ENCODE measurements at places on chromosomes 16 and 17.

DNA sequence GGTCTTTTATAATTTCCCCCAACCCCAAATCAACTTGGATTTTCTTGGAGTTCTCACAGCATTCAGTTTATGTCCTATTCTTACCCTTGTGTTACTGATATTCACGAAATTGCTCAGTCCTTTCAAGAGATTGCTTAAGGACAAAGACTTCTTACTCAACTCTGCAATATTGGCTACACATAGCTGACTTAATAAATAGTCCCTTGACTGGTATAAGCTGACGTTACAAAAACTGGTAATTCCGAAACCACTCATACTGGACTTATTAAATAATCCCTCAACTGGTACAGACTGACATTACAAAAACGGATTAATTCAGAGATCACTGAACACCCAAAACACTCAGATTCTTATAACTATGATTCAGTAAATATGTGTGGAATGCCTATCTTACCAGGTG lies 860 bp downstream of the TIGD7 start:
- DNase-seq: no peak

GRCh38 chr16:13904179-13904691 lies 15.7 kb upstream of the ERCC4 start:
- no peak for DNase-seq

- DNase-seq: no peak
Observed at GRCh38 chr17:37506678-37507077, 17.0 kb downstream of the DUSP14 start.

DNA sequence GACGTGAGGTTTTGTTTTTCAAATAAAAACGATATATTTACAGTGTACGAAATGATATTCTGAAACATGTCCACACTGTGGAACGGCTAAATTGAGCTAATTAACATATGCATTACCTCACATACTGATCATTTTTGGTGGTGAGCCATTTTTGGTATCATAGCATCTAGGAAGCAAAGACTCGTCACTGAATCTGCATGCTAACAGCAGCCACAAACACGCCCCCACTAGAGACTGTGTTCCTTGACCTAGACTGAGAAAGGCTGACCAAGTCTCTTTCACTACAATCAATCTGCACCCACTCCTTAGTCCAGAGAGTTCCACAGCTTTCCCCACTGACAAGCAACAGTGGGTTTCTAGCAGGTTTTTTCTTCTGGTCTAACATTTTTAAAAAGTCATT lies 29.5 kb downstream of the NPLOC4 start:
- DNase-seq: no peak

- no peak for DNase-seq
Observed at GRCh38 chr17:63445065-63445464, 1.0 kb downstream of the CYB561 start.

GRCh38 chr16:4991754-4992153 lies 33.6 kb downstream of the SEC14L5 start:
- DNase-seq: no peak

DNA sequence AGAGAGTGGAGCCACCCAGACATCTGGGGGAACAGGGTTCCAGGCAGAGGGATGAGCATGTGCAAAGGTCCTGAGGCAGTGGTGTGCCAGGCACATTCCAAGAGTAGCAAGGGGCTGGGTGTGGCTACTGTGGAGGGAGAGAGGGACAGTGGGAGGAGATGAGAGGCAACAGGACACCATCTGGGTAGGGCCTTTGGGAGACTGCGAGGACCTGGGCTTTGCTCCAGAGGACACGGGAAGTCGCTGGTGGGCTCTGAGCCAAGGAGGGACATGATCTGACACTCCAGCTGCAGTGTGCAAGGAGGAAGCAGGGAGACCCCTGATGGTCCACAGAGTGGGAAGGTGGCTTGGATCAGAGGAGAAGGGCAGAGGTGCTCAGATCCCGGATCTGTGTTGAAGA lies 56.7 kb upstream of the MED9 start:
- no peak for DNase-seq

GRCh38 chr16:89090182-89090630 lies 3.4 kb upstream of the ACSF3 start:
- no peak for DNase-seq

DNA sequence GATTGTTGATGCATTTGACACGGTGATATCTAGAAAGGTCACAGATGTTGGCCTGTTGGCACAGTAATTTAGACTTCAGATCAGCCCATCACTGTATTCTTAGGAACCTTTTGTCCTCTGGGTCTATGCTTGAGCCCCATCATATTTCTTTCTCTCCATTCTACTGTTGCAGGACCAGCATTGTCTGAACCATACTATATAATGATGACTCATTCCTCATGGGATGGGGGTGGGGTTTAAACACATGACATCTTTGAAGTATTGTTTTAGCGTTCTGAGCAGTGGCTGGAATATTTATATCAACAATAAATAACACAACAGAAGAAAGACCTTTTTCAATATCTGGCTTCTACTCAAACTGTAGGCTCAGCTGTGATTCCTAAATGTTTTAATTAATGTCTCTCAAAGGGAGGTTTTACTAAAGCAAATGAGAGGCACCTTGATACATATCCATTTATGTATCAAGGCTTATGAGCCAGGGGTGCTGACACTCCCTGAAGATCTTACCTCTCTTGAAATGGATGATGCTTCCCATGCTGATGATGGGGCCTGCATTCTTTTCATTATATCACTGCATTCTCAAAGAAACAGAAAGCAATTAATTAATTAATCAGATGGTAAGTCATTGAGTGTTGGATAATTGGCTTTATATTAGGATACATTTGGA lies 379.0 kb upstream of the GOT2 start:
- no peak for DNase-seq

DNA sequence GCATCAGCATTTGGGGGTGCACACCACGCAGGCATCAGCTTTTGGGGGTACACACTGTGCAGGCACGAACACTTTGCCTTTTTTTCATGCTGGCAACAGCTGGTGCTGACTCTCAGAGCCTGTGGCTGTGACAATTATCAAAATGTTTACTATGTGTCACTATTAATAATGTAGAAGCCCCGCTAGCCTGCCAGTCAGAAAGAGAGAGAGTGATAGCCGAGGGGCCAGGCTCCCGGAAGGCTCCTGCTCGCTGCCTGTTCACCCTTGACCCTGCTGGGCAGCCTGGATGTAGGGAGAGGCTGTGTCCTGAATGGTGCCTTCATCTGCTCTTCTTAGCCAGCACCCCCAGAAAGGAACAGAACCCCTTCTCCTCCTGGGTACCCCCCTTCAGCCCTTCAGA lies 61.9 kb downstream of the SDK2 start:
- DNase-seq: no peak

DNA sequence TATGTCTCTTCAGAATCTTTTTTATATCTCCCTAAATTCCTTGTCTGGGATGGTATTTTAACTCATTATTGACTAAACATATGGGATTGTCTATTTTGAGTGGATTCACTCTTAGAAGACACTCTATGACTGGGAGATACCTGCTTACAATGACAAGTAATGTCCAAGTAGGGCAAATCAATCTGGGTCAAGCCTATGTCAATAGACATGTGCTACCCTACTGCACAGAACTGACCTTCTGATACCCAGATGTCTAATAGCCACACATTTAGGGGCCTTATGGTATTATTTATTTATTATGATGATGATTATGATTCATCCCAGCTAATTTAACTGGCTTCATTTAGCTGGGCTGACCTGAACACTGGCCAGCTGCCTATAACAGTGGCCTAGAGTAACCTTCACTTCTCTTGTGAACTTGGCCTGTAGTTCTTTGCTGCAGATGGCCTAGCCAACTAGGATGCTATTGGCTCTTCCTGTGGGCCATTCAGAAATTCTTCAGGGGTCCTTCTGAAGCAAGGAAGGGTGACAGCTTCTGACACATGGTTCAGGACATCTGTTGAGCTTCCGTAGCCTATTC lies 138.0 kb downstream of the ANKFN1 start:
- no peak for DNase-seq

DNA sequence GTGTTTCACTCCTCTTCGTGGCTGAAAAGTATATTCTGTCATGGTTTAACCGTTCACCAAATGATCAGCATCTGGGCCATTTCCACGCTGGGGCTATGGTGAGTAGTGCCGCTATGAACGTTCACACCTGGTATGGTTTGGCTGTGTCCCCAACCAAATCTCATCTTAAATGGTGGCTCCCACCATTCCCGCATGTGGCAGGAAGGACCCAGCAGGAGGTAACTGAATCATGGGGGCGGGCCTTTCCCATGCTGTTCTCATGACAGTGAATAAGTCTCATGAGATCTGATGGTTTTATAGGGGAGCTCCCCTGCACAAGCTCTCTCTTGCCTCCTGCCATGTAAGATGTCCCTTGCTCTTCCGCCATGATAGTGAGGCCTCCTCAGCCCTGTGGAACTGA lies 45.7 kb upstream of the ZNF469 start:
- DNase-seq: no peak

DNA sequence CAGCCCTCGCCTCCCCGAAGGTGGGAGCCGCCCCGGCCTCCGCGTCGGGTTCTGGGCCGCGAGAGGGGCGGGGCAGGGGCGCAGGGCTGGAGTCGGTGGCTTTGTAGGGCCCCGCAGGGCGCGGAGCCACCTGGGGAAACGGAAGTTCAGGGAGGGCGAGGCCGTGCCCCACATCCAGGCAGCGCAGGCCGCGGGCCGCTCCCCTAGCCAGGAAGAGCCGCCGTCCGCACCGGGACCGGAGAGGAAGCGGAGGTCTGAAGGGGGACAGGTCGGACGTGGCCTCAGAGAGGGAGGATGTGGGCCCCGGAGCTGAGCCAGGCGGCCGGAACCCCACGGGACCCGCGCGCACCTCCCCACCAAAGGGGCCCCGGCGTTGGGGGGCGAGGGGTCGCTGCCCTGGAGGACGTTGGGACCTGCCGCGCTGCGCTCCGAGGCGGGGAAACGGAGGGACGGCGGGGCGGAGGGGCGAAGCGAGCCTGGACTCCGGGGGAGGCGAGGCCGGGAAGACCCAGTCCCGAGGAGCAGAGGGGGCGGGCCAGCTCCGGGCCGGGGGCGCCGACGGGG lies 482 bp upstream of the SLC16A3 start:
- DNase-seq: no peak

GRCh38 chr17:75365009-75365930 lies 40.2 kb downstream of the GRB2 start:
- DNase-seq: no peak

DNA sequence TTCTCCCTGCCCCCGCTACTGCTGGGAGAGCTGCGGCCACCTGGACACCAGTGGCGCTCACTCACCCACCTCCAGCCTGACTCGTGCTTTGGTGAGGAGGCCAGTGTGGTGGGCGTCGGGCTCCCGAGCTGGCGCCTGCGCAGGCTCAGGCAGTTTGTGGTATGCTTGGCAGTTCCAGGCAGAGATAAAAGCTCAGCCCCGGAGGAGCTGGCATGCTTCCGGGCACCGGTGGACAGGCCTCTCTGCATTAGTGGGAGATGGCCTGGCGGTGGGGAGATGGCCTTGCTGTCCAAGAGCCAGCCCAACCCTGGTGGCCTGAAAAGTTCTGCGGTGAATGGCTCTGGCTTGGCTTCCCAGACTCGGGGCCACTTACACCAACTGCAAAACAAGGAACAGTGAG lies 4.1 kb downstream of the ADGRG1 start:
- no peak for DNase-seq

DNA sequence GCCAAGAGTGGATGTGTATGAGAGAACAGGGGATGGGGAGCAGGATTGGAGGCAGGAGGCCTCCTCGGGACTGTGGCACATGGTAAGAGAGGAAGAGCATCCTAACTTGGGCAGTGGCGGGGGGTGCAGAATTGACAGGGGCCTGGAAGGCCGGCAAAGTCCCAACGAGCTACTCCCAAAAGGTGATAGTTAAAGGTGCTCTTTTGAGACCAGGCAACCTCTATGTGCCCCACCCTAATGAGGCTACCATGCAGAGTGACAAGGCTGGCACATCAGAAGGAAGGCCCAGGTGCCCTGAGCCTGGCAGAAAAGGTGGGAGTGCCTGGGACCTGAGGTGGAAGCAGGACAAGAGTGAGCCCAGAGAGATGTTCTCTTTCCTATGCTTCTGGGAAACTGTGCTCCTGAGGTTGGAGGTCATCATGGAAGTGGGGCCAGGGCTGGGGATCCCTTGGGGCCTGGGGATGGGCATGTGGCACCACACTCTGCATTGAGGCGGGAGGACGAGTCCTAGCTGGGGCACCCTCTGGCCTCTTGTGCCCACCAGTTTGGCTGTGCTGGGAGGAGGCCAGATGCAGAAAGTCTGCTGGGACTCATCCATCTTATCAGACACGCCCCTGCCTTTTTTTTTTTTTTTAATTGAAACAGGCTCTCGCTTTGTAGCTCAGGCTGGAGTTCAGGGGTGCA lies 5.9 kb downstream of the RAB11FIP4 start:
- no peak for DNase-seq

Measured in stimulated activated CD8-positive, alpha-beta memory T cell treated with anti-CD3 and anti-CD28 coated beads, Interleukin-15, amount 100 ng/mL, for 4 hours (primary cell).